T-cell (primary cell): ENCODE measurements at places on chromosomes 13 and 19.

DNA sequence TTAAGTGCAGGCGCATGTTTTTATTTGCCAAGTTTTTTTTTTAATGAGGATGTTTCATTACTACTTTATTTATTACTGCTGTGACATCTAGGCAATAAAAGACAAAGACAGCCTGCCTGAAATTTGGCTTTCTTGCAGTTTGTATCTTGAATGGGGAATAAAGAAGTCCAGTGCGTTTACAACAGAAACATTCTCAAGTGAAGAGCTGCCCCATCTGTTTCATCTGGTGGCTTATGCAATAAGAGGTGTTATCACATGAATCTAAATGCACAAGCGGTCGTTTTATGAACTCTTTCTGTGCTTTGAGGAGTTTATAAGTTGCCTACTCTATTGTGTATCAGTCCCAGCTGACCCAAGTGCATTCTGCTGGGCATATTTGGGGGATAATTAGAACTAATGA is 12.6 kb upstream of the MAB21L1 start:
- no peak for DNase-seq
- H3K27me3 ChIP-seq: no peaks in the 10 kb centered on the region
- H3K27ac ChIP-seq: no peak overlapping the region
- no peaks in the 10 kb centered on the region for H3K36me3 ChIP-seq
- H3K4me1 ChIP-seq: no peaks in the 10 kb centered on the region
- H3K4me3 ChIP-seq: no peak overlapping the region

DNA sequence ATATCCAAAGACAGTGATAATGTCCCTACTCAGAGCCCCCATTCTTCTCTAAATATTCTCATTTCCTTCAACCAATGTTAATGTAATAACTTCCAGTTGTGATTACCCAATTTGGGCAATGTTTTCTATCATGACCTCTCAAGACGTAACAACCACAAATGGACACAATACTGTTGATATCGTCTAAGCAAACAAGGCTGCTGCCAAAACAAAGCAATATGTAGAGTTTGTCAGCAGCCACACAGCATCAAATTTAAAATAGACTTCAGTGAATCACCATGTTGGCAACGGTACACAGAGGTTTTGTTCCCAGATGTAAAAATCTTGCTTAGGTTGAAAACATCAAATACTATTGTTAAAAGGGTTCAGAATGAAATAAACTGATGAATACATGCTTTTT is 205.1 kb downstream of the DACH1 start:
- H3K27ac ChIP-seq: no peak overlapping the region
- H3K27me3 ChIP-seq: no peaks in the 10 kb centered on the region
- DNase-seq: no peak

DNA sequence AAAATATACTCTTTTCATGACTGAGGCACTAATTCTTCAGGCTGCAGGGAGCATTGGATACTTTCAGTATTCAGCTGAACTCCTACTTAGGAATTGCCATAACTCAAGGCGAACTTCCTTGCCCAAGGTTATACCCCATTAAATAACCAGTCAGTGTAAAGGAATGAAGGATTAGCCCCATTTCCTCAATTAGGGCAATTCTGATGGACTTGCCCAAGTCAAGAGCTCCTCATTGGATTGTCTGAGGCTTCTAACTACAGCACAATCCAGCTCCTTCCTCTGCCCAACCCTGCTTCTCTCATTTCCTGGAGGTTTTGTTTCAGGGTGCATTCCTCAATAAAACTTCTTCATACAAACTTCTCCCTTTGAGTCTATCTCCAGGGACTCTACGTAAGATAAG is 329.2 kb downstream of the LIG4 start:
- H3K36me3 ChIP-seq: no peaks in the 10 kb centered on the region
- no peaks in the 10 kb centered on the region for H3K27me3 ChIP-seq
- no peak overlapping the region for H3K4me3 ChIP-seq
- no peak overlapping the region for H3K27ac ChIP-seq
- no peaks in the 10 kb centered on the region for H3K4me1 ChIP-seq

DNA sequence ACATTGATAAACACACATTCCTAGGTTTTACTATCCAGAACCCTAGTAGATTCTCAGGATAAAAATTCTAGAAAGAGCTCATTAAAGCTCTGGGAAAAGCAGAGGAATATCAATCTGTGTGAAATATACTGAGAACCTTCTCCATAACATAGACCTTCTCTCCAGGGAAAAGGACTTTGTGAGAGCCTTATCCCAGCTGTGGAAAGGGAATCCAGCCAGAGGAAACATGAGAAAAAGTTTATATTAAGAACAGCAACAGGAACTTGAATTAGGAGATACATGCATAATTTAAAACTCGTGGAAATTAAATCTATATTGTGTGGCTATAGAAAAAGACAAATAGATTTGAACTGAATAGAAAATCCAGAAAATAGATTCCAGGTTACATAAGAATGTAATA is 1639.9 kb downstream of the EFNB2 start:
- no peak for DNase-seq
- H3K36me3 ChIP-seq: no peaks in the 10 kb centered on the region
- no peaks in the 10 kb centered on the region for H3K27me3 ChIP-seq
- H3K4me1 ChIP-seq: no peaks in the 10 kb centered on the region
- H3K4me3 ChIP-seq: no peak overlapping the region
